ENCODE measurements at places on chromosomes 6 and 20.

GRCh38 chr6:3294921-3295871, 36.4 kb downstream of the PSMG4 start:
- H3K4me3 ChIP-seq, result no peak overlapping the region
- no peak overlapping the region for H3K27ac ChIP-seq
- H3K4me1 ChIP-seq, result no peaks in the 10 kb centered on the region
- no peaks in the 10 kb centered on the region for H3K27me3 ChIP-seq
- no peak for DNase-seq

DNA sequence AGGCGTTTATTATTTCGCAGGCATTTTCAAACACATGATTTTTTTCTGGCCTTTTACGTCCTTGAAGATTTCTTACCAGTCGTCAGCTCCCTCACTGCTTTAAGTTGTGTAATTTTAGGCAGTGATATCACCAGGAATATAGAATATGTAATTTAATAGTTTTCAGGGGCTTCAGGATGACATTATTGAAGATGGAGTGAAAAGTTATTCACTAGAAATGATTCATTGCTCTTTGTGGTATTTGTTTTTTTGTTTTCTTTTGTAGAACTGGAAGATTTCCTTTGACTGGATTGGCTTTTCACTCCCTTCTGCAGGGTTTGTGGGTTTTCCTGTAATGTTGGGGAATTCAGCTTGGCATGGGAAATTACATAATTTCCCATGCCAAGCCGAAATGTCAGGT, 2.0 kb downstream of the LRRC1 start:
- no peak overlapping the region for H3K27ac ChIP-seq
- no peak for DNase-seq
- peaks cover 4% of the 10 kb centered on the region for H3K27me3 ChIP-seq

GRCh38 chr6:15090745-15091384, 155.0 kb upstream of the JARID2 start:
- H3K4me1 ChIP-seq, result peaks cover 11% of the 10 kb centered on the region
- H3K27ac ChIP-seq, result peak overlapping the region; percentile 27
- no peaks in the 10 kb centered on the region for H3K27me3 ChIP-seq
- no peaks in the 10 kb centered on the region for H3K36me3 ChIP-seq
- no peak overlapping the region for H3K4me3 ChIP-seq

- H3K4me3 ChIP-seq, result no peak overlapping the region
- no peaks in the 10 kb centered on the region for H3K27me3 ChIP-seq
- no peaks in the 10 kb centered on the region for H3K4me1 ChIP-seq
- DNase-seq, result no peak
These were observed 310.0 kb upstream of the PRND start for GRCh38 chr20:4411744-4412143.

GRCh38 chr6:168120390-168121302, 41.6 kb upstream of the FRMD1 start:
- no peaks in the 10 kb centered on the region for H3K27me3 ChIP-seq
- no peaks in the 10 kb centered on the region for H3K36me3 ChIP-seq
- H3K4me3 ChIP-seq, result no peak overlapping the region
- no peak overlapping the region for H3K27ac ChIP-seq

DNA sequence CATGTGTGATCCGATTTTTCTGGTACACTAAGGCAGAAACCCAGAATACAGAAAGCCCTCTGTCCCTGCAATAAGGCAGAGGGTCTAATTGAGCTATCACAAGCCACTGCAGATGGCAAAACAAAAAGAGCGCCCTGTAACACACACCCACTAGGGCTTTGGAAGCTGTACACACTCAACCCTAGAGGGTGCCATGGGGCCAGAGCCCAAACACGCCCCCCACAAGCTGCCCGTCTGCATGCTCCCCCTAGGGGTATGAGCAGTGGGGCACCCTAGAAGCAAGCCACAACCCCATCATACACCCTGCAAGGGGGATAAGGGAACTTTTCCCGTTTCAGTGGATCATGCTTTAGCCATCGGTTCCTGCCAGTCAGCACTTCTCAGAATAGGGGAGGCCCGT, 62.2 kb upstream of the PDE10A start:
- peaks cover 2% of the 10 kb centered on the region for H3K27me3 ChIP-seq
- no peaks in the 10 kb centered on the region for H3K36me3 ChIP-seq
